Stomach (tissue), 19 donors: ENCODE measurements at places on chromosomes 13 and 19. TPM values are rescaled to one million over a fixed set of nuclear protein-coding genes. Genes with fewer than 3 reads are reported as not detected.

DNA sequence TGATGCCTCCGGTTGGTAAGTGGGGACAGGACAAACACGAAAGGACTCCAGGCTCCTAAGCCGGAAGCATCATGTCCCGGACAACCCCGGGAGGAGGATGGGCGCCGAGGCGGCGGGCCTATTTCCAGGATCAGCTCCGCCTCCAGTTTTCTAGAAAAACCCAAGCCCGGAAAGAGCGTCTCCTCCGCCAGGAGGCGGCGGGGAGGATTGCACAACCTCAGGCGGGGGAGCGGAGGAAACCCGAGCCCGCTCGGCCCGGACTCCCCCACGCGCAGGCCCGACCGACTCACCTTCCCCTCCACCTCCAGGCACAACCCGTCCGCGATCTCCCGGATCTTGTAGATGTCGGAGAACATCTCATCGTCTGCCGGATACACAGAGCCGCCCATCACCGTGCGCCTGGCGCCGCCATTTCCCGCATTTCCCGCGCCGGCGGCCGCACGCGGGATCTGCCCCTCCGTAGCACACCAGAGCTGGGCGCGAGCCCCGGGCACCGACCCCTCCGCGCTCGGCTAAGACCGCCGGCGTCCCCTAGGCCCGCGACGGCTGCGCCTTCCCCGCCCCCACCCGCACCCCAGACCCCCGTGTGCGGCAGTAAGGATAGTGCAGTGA is 455 bp downstream of the TPT1 start:
- H3K36me3 ChIP-seq = peaks cover 61% of the 10 kb centered on the region
- no peaks in the 10 kb centered on the region for H3K27me3 ChIP-seq
- H3K27ac ChIP-seq = peak overlapping the region; percentile 100
- H3K4me1 ChIP-seq = peaks cover 47% of the 10 kb centered on the region

DNA sequence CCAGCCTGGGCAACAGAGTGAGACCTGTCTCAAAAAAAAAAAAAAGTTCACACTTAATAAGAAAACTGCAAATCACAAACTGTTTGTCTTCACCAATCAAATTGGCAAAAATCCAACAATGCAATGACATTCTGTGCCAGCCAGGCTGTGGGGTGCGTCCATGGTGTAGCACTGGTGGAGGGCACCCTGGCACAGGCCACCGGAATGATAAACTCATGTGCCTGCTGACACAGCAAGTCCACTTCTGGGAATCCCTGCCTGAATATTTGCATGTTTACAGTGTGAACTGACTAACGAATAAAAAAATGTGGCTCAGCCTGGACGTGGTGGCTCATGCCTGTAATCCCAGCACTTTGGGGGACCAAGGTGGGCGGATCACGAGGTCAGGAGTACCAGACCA is 1.6 kb upstream of the LRRC25 start:
- H3K36me3 ChIP-seq = no peaks in the 10 kb centered on the region
- H3K4me3 ChIP-seq = no peak overlapping the region
- H3K27me3 ChIP-seq = peaks cover 25% of the 10 kb centered on the region
- peaks cover 30% of the 10 kb centered on the region for H3K4me1 ChIP-seq
- DNase-seq = peak; percentile 87
- H3K27ac ChIP-seq = peak overlapping the region; percentile 61

- no peak overlapping the region for H3K27ac ChIP-seq
- H3K4me3 ChIP-seq = no peak overlapping the region
- DNase-seq = no peak
- no peaks in the 10 kb centered on the region for H3K27me3 ChIP-seq
Observed at GRCh38 chr13:84654654-84655275, 772.5 kb upstream of the SLITRK1 start.

- H3K27ac ChIP-seq = peak overlapping the region; percentile 7
- H3K27me3 ChIP-seq = no peaks in the 10 kb centered on the region
- peaks cover 51% of the 10 kb centered on the region for H3K36me3 ChIP-seq
- DNase-seq = no peak
- no peaks in the 10 kb centered on the region for H3K4me1 ChIP-seq
- no peak overlapping the region for H3K4me3 ChIP-seq
Observed at GRCh38 chr13:97367016-97367822, 66.8 kb upstream of the RAP2A start.

- peaks cover 5% of the 10 kb centered on the region for H3K36me3 ChIP-seq
- no peaks in the 10 kb centered on the region for H3K27me3 ChIP-seq
- peaks cover 10% of the 10 kb centered on the region for H3K4me1 ChIP-seq
- H3K27ac ChIP-seq = no peak overlapping the region
Observed at GRCh38 chr19:4649392-4650047, 10.2 kb downstream of the TNFAIP8L1 start.

Gene KDELR1
- total RNA-seq = 90.6 TPM

Gene C1QTNF9
- not detected for total RNA-seq

Gene PROZ
- total RNA-seq = not detected

Gene PRDX2
- total RNA-seq = 266 TPM

Gene LHB
- total RNA-seq = not detected

Gene CACNG6
- not detected for total RNA-seq

Gene IFI30
- 37.3 TPM for total RNA-seq

DNA sequence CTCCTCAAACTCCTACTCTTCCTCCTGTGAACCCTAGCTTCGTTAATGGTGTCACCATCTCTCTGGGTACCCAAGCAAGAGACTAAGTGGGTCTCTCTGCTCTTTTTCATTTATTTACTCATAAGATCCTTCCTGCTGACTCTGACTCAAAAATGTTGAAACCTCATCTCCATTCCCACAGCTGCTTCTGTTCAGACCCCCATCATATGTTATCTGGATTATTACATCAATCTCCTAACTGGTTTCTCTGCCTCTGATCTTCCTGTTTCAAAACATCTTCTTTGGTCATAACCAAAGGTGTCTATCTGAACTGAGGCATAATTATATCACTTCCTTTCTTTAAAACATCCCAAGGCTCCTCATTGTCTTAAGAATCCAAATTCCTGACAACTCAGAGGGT is 2.0 kb upstream of the MEDAG start:
- DNase-seq = no peak
- H3K4me3 ChIP-seq = no peak overlapping the region
- H3K36me3 ChIP-seq = no peaks in the 10 kb centered on the region
- peaks cover 56% of the 10 kb centered on the region for H3K27me3 ChIP-seq
- H3K4me1 ChIP-seq = peaks cover 29% of the 10 kb centered on the region
- no peak overlapping the region for H3K27ac ChIP-seq

Gene AMH
- total RNA-seq = 1.1 TPM

- no peaks in the 10 kb centered on the region for H3K4me1 ChIP-seq
- H3K4me3 ChIP-seq = peak overlapping the region; percentile 41
- H3K27me3 ChIP-seq = no peaks in the 10 kb centered on the region
- peak overlapping the region; percentile 44 for H3K27ac ChIP-seq
- H3K36me3 ChIP-seq = no peaks in the 10 kb centered on the region
Observed at GRCh38 chr13:48411147-48411794, 1.6 kb downstream of the LPAR6 start.

- H3K4me1 ChIP-seq = peaks cover 84% of the 10 kb centered on the region
- H3K4me3 ChIP-seq = no peak overlapping the region
Observed at GRCh38 chr13:108220041-108220440, 1.8 kb downstream of the ABHD13 start.

DNA sequence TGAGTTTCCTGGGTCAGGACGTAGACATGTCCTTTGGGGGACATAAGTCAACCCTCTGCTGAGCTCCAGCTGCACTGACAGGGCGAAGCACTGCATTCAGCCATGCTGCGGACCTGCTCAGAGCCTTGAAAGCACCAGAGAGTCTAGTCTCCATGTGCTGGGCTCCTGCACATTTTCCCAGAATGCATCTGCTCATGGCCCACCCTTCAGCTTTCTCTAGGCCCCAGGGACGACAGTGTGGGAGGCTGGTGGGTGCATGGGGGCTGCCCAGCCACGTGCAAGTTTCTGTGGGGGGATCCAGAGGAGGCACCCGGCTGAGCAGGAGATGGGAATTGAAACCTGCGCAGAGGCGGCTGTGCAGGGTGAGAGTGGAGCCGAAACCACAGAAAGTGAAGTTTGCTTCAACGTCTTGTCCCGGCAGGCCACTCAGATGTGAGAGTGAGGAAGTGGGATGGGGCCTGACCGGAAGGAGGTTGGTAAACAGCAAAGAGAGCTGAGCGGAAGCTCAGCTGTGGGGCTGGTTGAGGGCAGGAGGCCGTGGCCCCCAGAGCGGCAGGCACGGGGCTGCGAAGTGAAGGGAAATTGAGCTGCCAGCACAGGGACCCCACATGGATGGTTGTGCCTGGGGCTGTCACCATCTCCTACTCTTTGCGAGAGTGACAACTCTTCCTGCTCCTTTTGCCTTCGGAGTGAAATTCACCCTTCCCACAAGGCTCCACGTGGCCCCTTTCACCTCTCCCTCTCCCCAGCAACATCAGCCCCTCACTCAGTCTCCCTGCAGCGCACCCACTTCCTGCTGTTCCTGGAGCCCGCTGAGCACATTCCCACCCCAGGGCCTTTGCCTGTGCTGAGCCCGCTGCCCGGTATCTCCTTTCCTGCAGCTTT is 11.8 kb downstream of the PGLS start:
- no peak overlapping the region for H3K4me3 ChIP-seq
- peaks cover 19% of the 10 kb centered on the region for H3K4me1 ChIP-seq

Gene PPP1R37
- 25.7 TPM for total RNA-seq

GRCh38 chr19:18158467-18158866 is 5.5 kb downstream of the PIK3R2 start:
- no peak for DNase-seq
- peaks cover 26% of the 10 kb centered on the region for H3K36me3 ChIP-seq
- no peak overlapping the region for H3K27ac ChIP-seq
- no peaks in the 10 kb centered on the region for H3K27me3 ChIP-seq
- H3K4me3 ChIP-seq = no peak overlapping the region
- H3K4me1 ChIP-seq = peaks cover 73% of the 10 kb centered on the region

DNA sequence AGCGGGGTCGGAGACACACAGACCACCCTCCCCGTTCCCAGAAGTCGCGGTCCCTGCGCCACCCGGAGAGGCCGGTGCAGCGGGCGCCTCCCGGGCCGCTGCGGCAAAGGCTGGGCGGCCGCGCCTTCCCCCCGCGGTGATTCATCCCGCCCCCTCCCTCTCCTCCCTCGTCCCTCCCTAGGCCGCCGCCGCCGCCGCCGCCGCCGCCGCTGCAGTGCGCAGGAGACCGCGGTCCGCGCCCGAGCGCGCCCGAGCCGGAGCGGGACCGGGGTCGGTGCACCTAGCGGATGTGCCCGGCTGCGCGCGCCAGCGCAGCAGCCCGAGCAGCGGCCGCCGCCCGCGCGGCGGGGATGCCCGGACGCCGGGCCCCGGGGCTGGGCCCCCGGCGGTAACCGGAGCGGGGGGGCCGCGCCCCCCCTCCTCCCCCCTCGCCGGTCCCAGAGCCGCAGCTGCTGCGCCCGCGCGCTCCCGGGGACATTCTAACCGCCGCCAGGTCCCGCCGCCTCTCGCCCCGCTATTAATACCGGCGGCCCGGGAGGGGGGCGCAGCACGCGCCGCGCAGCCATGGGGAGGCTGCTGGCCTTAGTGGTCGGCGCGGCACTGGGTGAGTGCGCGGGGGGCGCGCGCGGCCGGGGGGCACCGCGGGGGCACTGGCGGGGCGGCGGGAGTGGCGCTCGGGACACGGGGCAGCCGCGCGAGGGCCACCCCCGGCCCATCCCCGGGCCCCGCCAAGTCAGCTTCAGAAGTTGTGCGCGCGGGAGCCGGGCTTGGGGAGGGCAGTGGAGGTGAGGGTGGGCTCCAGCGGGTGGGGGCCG is at the start of gene SCN1B:
SCN1B (plus strand) TSS at position 214 of the 815 bp plus-strand sequence; CDS start at position 565, 351 bp downstream.
- peaks cover 38% of the 10 kb centered on the region for H3K36me3 ChIP-seq
- peak; percentile 62 for DNase-seq
- peaks cover 13% of the 10 kb centered on the region for H3K4me1 ChIP-seq

DNA sequence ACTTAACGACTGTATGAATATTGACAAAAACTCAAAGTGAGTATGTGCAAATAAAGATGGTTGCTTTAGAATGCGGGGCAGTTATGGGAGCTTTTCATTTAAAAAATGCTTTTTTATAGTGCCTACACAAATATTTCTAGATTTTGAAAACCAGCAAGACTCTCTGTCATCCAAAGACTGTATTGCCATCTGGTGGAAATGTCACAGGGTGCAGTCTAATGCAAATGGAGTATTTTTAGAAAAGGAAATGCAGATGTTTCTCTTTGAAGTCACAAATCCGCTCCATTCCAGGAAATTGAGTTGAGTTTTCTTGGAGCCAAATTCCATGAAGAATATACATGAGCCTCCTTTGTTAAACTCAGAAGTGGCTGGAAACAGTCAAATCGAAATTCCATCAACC is 2.3 kb upstream of the C1QTNF9B start:
- H3K36me3 ChIP-seq = no peaks in the 10 kb centered on the region
- H3K27ac ChIP-seq = no peak overlapping the region
- DNase-seq = peak; percentile 75
- H3K4me3 ChIP-seq = no peak overlapping the region

Gene DKKL1
- total RNA-seq = not detected

DNA sequence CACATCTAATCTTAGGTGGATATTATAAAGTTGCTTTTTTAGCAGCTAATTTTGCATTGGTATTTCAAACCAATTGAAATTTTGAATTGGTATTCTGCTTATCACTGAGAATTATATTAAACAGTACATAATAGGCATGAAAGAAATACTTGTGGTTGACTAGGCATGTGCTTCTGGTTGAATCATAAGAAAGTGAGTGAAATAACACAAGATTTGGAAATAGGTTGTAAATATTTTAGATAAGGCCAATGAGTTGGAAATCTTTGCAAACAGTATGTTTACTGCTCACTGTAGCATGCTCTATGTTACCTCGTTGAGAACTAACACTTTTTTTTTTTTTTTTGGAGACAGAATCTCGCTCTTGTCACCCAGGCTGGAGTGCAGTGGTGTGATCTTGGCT is 66.8 kb upstream of the RFC3 start:
- no peak overlapping the region for H3K4me3 ChIP-seq
- H3K4me1 ChIP-seq = no peaks in the 10 kb centered on the region
- no peaks in the 10 kb centered on the region for H3K36me3 ChIP-seq
- no peaks in the 10 kb centered on the region for H3K27me3 ChIP-seq
- no peak for DNase-seq
